Caco-2 (cell line): ENCODE measurements at places on chromosomes 12 and 14.

DNA sequence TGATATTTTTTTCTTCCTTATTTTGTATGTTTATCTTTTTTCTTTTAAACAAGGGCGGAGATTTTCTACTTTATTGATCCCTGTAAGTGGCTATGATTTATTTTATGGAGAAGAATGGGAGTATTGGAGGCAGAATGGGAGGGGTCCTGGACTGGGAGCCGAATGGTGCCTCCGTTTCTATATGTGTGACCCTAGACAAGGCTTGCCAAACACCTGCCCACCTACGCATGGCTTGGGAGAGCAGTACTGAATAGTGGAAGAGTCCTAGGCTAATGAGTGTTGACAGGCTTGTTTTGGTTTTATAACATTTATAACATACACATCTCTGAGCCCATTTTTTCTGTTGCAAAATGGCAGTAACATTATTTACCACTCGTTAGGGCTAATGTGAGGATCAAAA, 29.0 kb downstream of the STK38L start:
- DNase-seq, result no peak

DNA sequence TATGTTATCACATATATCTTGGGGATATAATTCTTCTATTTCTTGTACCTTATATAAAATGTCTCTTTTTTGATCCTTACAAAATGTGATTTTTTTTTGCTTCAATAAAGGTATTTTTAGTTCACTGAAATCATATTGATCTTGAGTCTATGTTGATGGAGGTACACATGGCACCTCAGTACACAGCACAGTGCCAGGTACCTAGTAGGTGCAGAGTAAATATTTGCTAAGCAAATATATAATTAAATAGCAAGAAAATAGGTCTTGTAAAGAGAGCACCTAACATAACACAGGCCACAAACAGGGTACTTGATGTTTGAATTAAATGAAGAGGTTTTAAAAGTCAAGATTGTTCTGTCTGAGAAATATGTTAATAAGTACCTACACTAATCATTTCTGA, 69.7 kb downstream of the CIT start:
- no peak for DNase-seq

DNA sequence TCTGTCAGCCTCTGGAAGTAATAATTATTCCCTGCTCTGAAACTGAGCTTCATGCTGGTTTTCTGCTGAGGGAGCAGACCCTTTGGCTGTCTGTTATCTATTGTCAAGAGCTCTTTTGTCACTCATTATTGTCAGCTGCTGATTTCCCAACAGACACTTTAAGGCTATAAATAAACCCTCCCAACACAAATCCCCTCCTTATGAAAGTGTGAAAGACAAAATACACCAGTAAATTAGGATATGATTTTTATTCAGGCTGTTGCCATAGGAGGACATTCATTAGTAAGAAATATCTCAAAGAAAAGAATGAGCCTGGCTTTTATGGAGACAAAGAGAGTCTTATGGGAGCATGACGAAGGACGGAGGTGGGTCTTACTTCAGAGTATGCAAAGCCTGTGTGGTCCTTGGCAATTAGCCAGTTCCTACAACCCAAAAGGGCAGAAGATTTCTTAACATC, 180.8 kb downstream of the CRADD start:
- DNase-seq, result no peak

GRCh38 chr14:95774265-95775160, 60.6 kb upstream of the TCL1A start:
- DNase-seq, result peak; percentile 62

- DNase-seq, result no peak
Measured at GRCh38 chr14:38481952-38482678, 226.2 kb upstream of the CLEC14A start.

GRCh38 chr12:110934093-110934852, 13.9 kb upstream of the MYL2 start:
- peak; percentile 75 for DNase-seq

DNA sequence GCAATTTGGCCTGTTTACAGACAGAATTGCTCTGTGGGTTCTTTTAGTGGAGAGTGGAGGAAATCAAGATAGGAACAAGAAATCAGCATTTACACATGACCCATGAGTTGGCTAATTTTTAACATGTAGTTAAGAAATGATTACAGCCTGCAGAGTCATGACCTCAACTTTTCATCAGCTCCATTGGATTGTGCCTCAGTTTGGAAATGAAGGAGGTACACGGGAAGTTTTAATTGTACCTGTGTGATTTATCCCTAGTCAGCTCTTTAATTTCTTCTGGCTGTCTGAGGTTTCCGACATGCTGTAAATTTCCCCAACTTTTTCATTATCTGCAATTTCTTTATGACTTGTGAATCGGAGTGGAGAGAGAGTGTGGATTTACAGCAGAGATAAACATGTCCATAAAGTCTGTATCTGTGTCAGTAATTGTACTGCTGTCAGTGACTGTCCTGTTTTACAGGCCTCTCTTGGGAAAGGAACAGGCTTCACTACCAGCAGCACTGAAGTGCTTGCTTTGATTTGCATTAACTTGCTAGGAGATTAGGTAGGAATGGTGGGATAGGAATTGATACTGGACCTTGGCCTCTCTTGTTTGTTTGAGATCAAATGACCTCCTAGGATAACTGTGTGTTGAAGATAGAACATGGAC, 49.2 kb downstream of the LIN52 start:
- peak; percentile 44 for DNase-seq

GRCh38 chr14:41073544-41073943, 533.1 kb upstream of the LRFN5 start:
- no peak for DNase-seq

- DNase-seq, result no peak
Measured at GRCh38 chr12:123998344-123998990, 25.5 kb downstream of the ZNF664 start.

DNA sequence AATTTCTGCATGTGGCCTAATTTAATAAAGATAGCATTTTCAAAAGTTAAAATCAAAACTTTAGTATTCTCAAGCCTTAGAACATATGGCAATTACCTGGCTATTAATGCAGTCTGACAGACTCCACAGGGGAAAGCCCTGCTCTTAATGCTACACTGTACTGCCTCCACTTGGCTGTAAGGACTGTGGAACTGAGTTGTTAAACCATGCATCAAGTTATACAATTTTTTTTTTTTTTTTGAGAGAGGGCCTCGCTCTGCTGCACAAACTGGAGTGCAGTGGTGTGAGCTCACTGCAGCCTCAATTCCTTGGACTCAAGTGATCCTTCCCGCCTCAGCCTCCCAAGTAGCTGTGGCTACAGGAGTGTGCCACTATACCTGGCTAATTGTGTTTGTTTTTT, 19.0 kb upstream of the NDUFA12 start:
- DNase-seq, result no peak

DNA sequence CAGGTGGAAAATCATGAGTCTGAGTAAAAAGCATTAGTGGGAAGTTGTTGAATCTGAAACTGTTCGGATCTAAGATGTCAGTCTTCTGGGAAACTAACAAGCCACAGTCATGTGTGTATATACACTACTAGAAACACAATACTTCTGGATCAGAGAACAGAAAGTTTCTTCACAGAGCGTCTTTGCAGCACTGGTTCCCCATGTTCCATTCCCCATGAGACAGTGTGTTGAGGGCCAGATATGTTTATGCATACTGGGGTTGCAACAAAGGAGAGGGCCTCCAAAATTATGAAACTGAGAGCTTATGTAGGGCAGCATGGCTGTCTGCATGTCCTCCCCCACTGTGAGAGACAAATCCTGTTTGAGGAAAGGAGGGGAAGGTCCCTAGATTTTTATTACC, 295.0 kb upstream of the NAV3 start:
- no peak for DNase-seq

GRCh38 chr12:52519387-52519703, 849 bp downstream of the KRT5 start:
- DNase-seq, result no peak

- no peak for DNase-seq
Measured at GRCh38 chr14:65377576-65377975, 35.0 kb upstream of the FUT8 start.

GRCh38 chr14:42683707-42684106, 1077.0 kb downstream of the LRFN5 start:
- no peak for DNase-seq

DNA sequence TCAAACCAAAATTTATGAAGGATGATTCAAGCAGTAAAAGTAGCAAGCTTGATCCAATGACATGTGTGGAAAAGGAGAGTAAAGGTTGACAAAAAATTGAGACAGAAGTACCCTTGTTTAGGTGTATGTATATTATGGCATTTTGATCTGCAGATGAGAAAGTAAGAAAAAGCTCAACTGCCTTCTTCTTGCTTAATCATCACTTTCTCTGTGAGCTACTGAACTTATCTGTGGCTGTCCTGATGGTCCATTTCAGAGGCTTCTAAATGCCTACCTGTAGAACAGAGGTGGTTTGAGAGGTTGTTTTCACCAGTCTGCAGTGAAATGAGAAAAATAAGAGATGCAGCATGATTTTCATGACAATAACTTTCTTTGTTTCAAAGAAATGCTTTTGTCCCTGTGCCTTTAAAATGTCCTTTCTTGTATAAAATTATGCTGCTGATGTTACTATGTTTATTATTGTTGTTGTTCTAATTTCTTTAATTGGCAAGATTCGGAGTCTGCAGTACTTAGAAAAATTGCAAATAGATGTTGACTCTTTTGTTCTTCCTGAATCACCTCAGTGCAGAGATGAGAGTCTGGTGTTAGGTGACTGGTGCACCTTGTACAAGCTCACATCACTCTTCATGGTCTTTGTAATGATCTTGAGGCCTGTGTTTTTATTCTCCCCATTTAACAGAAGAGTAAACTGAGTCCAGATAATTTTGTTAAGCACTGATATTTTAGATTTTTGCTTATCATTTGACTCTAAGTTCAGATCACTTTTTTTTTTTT, 821.9 kb downstream of the VRK1 start:
- DNase-seq, result no peak

- DNase-seq, result no peak
Measured at GRCh38 chr12:11780521-11781101, 131.1 kb downstream of the ETV6 start.

GRCh38 chr12:23686095-23686494, 263.4 kb downstream of the SOX5 start:
- no peak for DNase-seq

GRCh38 chr14:101185073-101185835, 281.7 kb upstream of the RTL1 start:
- DNase-seq, result no peak

DNA sequence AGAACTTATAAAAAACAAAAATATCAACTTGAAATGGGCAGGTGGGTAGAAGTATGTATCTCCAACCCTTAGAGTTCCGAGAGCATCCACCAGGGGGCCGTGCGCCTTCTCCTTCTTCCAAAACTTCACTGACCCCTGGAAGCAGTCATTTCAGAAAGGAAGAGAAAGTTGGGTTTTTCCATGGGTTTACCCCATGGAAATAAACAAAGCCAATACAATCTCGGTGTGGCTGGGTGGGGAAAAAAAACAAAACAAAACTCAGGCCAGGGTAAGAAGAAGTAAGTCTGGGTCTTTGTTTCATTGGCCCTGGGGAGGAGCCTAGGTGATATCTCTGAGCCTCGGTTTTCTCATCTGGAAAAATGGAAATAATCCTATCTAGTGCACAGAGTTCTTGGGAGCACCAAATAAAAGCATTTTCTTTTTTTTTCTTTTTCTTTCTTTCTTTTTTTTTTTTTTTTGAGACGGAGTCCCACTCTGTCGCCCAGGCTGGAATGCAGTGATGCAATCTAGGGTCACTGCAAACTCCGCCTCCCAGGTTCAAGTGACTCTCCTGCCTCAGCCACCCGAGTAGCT, 33.6 kb upstream of the HNF1A start:
- peak; percentile 83 for DNase-seq

DNA sequence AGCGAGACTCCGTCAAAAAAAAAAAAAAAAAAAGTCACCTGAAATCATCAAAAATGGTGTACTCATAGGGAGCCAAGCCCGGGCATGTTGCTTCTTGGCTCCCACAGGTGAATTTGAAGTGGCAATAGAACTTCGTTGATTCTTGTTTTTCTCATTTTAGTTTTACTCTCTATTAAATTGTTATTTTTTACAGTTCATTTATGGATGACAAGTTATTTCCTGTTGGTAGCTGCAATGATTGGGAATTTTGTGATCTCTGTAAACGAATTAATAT, 1.3 kb downstream of the TM7SF3 start:
- DNase-seq, result no peak

DNA sequence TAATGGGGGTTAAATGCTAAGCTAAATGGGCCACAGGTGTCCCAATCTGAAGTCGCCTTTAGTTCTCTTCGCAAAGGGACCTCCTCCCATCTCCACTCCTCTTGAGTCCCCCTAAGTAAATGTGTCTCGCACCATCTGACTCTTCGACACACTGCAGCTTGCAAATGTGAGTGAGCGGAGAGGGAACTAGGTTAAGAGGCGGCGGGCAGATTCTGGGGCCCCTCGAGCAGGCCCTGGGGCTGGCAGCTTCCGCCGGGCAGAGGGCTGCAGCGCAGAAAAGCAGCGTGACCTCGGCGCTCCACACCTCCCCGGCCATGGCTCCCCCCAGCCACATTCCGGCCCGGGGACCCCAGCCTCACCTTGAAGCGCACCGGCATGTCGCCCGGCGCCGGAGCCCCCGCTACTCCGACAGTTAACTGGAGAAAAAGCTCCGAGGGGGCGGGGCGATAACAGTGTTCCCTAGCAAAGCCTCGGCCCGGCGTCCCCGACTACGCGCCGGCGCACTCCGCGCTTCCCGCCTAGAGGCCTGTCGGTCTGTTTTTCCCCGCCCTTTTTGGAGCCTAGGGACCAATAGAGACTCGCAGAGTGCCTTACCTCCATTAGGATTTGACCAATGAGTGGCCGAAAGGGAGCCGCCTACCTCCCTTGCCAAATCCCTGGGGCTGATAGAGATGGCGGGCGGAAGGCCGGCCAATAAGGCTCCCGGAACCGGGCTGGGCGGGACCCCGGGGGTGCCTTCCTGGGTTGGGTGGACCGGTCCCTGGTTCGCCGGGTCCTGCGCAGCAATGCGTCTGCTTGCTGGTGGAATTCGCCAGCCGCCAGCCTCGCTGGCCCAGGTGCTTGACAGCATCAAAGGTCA, at the start of gene MDM1:
MDM1 (minus strand) TSS at position 494 of the 859 bp plus-strand sequence; CDS start at position 377, 117 bp downstream.
- DNase-seq, result peak; percentile 98

GRCh38 chr14:79544698-79545070, 666.6 kb downstream of the DIO2 start:
- no peak for DNase-seq

GRCh38 chr14:57574617-57575288, 81.1 kb upstream of the CCDC198 start:
- DNase-seq, result no peak

GRCh38 chr12:75683220-75683619, 171.8 kb upstream of the KRR1 start:
- no peak for DNase-seq

DNA sequence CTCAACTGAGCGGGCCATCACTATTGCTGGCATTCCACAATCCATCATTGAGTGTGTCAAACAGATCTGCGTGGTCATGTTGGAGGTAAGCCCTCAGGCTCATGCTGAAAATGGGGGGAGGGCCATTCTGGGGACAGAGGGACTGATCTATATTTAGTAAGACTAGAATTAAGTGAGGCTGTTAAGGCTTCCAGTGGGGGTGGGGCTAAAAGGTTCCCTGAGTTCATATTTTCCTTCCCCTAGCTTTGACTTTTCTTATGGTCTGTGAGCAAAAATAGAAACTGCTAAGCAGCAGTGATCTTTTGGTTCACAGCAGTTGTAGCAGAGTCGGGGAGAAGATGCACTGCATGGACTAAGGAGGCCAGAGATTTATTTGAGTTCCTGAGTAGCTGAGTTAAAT, 9.2 kb downstream of the PCBP2 start:
- no peak for DNase-seq
